ENCODE measurements at places on chromosomes 2 and 18.

- DNase-seq: no peak
Measured at GRCh38 chr2:168174756-168175155, 72.6 kb downstream of the STK39 start.

- DNase-seq: no peak
Measured at GRCh38 chr18:47883771-47884413, 46.6 kb downstream of the SMAD2 start.

GRCh38 chr2:98818164-98818563, 87.2 kb upstream of the MGAT4A start:
- no peak for DNase-seq

DNA sequence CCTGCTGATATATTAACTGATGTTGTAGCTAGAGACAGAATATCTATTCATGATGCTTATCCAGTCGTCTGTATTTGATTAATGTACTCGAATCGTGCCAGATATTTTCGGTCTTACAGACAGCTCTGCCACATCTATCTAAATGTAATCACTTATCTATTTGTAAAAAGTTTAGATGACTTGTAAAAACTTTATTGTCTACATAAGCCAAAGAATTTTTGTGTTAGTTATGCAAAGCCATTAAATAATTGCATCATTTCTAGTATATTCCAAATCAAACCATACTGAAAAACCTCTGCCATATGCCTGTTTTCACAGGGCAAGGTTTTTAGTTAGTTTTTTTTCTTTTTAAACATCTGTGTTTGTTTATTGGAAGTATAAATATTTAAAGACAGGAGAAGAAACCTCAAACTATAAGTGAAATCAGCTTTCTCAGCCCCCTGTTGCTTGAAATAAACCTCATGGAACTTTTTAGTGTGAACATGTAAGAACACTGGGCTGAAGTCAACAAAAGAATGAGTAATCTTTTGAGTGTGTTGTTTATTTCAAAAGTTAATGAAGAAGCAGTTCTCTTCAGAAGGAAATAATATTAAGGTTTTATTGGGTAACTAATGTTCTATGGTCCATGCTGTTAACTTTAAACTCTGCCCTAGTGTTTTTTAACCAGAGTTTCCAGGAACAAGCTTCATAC, 657.6 kb upstream of the SYT4 start:
- DNase-seq: no peak

- no peak for DNase-seq
Measured at GRCh38 chr18:26088487-26088886, 1.9 kb downstream of the SS18 start.

- DNase-seq: no peak
Measured at GRCh38 chr2:43302961-43303494, 76.6 kb upstream of the ZFP36L2 start.

DNA sequence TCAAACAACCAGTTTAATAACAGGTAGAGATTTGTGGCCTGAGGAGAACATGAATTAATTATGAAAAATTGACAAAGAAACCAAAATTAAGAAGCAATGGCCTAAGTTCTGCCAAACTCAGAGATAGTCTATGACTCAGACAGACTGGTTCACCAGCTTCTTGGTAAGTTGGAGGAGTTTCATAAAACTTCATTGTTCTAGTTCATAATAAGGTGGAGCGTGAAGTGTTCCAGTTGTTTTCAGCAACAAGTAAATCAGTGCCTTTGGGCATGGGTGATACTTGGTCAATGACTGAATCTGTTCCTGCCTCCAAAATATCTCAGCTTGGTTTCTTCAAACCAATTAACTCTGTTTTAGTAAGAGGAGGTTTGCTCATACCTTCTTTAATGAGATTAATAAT, 40.0 kb downstream of the SLC40A1 start:
- DNase-seq: no peak

DNA sequence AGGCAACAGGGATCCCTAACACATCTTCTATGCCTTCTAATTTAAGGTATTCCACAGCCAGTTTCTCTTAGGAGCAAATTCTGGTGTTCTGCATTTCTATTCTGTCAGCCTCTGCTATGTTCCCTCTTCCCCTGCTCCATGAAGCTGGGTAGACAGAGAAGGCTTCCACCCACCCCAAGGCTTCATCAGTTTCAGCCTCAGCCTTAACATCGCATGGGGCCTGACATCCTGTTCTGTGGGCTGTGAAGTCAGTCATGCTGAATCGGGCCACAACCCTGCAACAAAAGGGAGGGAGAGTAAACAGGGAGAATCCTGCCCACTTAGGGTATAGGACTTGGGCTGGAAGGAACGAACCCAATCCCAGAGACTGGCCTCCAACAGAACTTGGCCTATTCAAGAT, 70.6 kb upstream of the PPM1B start:
- DNase-seq: no peak
